ENCODE measurements at places on chromosomes 7 and 10.

DNA sequence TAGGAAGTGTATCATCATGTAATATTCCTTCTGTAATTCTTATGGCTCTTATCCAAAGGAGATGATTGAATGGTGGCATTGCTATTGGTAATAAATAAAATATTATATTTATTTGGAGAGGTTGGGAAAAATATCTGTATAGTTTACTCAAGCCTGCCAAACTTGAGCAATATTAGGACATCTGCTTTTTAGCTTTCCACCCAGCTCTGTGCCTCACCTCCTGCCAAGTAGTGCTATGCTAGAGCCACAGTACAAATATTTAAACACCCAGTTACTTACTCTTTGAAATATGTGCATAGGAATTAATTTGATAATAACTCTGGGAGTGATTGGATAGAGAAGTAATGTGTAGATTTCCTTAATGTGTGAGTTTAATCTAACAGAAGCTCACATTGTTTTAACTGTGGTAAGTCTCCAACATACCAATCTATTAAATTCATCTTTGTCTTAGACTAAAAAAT, 129.2 kb downstream of the BBS9 start:
- no peak for DNase-seq

DNA sequence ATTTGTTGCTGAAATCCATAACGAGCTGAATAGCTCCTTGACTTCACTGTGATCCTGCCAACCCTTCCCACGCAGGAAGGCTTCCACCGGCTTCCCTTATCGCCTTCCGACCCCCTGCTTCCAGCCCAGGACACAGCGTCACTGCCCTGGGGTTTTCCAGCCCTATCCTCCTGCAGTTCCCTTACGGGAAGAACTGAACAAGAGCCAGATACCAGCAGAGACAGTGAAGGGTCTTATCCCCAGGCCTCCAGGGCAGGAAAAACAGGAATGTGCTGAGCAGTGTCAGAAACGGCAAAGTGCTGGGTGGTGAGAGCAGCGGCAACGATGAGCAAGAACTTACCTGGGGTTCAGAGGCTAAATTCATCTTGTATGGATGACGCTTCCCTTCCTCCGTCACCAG, 22.4 kb downstream of the PDLIM1 start:
- DNase-seq, result no peak

GRCh38 chr10:28054228-28054860, 55.5 kb upstream of the ODAD2 start:
- no peak for DNase-seq

DNA sequence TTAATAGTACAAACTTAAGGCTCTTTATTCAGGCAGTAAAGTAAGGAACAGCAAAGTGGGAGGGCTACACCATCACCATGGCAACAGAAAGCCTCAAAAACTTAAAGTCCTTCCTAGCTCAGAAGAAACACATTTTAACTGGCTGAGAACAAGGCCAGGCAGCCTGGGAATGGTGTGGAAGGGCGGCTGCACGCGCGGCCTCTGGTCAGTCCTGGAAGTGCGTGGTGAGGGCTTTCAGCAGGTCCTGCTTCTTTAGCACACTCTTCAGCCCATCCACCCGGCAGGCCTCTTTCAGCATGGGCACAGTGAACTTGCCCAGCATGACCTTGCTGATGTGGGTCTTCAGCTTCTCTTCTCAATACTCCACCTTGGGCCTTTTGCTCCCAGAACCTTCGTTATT, 133.0 kb downstream of the CYP26A1 start:
- DNase-seq, result no peak

- DNase-seq, result no peak
Observed at GRCh38 chr7:19381321-19381720, 236.1 kb upstream of the FERD3L start.

DNA sequence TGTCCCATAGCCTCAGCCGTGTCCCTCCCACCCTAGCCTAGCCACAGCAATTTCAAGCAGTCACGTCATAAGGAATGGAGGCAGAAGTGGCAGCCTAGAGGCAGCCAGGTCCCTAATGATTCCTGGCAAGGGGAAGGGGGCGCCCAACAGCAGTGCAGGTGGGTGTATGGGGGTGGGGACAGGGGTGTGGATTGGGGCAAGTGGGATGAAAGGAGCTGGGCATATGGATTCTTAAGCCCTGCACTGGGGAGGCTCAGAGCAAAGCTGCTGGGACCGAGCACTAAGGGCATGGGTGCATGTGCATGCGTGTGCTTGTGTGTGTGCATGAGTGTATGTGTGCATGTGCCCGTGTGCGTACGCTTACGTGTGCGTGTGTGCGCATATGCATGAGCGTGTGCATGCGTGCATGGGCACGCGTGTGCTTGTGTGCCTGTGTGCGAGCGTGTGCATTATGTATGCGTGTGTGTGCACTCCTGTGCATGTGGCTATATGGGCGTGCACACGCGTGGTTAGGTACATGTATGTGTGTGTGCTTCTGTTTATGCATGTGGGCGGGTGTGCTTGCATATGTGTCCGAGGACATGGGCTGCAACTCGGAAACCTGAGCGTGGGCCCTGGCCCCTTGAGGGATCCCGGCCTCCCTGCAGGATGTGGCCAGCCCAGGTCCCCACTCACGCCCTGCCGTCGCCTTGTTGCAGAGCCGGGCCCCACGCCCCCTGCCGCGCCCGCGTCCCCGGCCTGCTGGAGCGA, 34.1 kb downstream of the SH2B2 start:
- no peak for DNase-seq

- DNase-seq, result no peak
Observed at GRCh38 chr10:8919280-8919679, 864.8 kb downstream of the GATA3 start.
